ENCODE measurements at places on chromosomes 2 and 18.

DNA sequence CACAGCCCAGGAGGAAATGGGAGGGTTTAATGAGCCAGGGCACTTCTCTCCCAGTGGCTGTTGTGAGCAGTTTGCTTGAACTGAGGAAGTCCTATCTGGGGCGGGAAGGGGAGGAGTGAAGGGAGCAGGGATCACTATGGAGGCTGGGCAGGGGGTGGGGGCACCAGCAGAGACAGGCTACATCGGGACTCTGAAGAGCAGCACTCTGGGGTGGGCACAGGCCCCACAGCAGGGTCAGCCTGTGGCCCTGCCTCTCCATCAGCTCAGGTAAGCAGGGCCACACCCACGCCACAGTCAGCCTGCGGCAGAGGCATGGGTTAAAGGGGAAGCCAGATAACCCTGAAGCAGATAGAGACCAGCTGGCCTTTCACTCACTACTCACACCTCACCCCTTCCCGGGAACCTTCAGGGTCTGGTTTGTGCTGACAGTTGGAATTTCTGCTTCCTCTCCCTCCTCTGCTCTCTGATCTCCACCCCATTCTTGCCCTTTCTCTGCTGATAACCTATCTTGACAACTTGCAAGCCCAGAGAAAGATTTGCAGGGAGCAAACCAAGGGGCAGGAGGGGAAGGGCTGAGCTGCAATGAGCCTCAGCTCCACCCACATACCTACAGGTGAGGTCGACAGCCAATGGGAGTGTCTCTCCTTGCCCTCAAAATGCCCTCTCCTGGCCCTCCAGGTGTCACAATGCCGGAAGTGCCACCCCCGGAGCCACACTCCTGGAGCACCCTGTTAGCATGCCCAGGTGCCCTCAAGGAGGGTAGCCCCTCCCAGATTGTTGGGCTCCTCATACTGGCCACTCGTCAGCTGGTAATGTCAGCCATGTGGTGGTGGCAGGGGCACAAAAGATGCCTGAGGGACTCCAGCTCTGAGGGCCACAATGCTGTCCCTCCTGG is 3.7 kb downstream of the SIGLEC15 start:
- peak; percentile 30 for DNase-seq

- DNase-seq = no peak
Measured at GRCh38 chr18:79899609-79900445, 51.6 kb downstream of the SLC66A2 start.

DNA sequence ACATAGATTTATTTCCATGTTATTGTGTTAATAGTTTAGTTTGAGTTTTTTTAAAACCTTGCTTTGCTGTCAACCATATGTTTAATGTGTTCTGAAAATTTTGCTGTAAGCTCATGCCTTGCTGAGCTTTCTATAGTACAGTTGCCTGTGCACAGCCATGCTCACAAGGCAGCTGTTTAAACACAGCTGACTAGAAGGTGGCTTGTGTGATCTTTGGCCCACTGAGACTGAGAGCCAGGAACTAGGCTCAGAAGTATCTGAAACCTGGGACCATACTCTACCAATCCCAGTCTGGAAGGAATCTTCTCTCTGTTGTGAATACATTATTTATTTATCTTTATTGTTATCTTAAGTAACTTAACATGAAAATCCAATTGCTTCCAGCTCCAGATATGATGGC is 350.5 kb downstream of the KIAA1328 start:
- no peak for DNase-seq

DNA sequence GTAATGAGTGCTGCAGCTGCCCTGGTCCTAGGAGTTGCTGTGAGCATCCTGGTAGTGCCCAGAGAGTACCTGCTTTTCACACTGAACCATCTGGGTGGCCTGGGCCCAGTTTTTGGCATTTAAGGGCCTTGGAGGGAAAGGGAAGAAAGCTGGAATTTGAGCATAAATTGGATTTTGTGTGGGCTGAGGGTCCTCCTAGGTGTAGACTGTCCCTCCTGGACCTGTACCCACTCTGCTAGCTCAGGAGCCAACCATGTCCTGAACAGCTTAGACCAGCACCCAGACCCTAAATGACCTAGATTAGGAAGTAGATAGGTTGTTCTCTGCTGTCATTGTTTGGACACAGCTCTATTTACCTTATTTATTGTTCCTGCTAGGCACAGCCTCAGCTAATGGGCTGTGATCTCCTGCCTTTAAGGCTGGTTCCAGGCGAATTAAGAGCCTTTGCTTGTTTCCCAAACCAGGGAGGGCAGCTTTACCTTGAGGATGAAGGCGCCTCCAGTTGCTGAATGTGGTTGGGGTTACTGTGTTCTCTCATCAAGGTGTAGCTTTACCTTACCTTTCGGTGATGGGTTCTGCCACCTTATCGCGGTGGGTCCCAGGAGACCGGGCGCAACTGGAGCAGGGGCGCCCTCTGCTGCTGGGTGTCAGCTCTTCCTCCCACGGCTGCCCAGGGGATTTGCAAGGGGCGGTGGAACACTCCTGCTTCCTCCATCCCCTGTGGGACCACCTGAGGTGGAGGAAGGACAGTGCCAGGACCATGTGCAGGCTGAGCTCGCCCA is 34.4 kb downstream of the ITGA6 start:
- DNase-seq = peak; percentile 25

DNA sequence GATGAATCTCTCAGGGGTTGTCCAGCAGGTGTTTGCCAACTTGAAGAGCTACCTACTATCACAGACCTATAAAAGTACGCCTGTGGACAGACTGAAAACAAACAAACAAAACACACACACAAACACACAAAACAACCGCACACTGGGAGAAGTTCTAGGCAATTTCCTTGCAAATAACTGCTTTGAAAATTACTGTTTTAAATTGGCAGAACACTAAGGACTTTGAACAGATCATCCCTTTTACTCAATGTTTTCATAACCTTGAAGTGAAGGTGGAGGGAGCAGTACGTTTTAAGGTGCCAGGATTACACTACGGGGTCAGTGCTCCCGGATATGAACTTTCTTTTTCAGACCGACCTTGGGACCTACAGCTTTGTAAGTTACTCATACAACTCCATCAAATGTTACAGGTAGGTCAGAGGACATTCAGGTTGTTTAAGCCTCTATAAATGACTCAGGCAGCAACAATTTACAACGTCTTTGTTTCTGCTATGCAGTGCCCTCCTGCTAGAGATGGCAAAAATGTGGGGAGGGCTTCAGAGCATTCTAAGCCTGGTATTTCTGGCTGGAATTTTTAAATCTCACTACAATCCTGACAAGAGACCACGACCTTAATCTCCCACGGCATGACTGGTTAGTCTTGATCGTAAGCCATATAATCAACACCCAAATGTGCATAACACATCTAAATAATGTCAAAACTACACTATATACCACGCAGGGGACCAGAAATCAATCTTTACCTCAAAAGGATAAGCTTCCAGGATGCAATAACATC is 1.4 kb upstream of the SLC20A1 start:
- no peak for DNase-seq

DNA sequence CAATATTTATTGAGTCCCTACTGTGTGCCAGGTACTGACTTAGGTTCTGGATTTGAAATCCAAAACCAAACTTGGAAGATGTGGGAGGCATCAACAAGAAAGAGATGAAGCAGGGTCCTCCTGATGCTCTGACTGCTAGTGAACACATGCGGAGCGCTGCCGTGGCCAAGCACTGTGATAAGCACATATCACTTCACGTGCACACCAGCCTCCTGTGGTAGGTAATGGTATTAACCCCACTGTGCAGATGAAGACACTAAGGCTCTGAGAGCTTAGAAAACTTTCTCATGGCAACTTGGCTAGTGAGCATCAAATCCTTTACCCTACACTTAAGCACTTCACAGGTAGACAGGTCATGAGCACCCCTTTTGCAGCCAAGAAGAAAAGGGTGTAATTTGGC is 216.1 kb downstream of the HAUS1 start:
- DNase-seq = peak; percentile 4

DNA sequence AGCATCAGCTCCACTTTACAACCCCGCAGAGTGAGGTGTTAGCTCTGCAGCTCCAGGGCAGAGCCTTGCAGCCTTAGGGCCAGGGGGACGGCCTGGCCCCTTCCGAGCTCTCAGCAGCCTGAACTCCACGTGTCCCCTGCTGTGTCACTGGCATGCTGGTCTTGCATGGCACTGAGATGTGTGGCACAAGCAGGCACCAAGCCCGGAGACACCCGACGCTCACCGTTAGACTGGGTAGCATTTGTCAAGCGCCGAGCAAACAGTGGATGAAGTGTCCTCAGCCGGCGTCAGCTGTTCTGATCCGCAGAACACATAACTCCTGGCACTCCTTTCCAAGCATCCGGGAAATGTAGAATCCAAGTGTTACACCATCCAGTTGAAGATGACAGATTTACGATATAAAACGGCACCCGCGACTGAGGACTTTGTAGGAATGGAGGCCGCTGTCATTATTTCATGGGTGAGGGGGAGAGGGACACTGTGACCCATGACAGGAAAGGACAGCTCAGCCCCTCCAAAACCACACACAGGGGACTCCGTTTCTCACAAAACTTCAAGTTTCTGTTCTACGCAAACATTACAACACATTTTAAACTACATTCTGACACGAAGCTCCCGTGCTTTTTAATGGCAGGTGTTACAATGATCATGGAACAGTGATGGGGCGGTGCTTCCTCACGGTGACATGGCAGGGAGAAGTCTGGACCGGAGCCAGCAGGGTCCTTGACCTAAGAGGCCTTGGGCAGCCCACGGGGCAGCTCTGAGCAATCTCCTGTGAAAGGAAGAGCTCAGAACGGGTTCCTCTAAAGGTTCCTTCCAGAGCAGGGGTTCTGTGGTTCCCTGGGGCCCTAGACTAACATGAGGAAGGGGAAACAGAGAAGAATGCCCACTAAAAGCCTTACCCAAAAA is 89.4 kb downstream of the HDAC4 start:
- DNase-seq = no peak

GRCh38 chr18:69161383-69162028 is 239.2 kb upstream of the DOK6 start:
- DNase-seq = peak; percentile 80

GRCh38 chr18:49788327-49788898 is 24.9 kb downstream of the ACAA2 start:
- DNase-seq = no peak

GRCh38 chr2:126370201-126370600 is 285.8 kb upstream of the GYPC start:
- peak; percentile 63 for DNase-seq

DNA sequence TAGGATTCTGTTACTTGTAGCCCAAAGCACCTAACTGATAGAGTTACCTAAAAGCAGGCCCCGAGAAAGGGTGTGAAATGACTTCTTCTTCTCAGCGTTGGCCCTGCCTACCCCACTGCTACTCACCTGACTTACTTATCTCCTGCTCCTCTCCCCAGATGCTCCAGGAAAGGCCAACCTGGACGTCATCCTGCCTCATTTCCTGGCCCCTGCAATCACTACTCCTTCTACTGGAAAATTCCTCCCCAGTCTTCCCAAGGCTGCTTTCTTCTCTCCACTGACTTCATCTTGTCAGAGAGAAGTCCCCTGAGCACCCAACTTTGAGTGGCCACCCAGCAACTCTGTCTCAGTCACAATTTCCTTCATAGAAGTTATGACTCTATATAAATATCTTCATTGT is 63.4 kb upstream of the KLF7 start:
- no peak for DNase-seq

DNA sequence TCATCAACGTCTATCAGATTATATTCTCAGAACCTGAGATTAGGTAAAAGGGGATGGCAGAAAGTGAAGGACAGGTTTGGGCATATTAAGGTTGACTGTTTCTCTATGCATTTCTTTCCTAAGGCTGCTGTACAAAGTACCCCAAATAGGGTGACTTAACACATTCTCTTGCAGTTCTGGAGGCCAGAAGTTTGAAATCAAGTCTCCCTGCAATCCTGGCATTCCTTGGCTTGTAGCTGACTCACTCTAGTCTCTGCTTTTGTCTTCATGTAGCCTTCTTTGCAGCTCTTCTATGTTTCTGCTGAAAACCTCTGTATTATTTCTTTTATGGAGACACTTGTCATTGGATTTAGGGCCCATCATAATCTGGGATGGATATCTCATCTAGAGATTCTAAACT is 364.3 kb downstream of the PLCL1 start:
- no peak for DNase-seq

DNA sequence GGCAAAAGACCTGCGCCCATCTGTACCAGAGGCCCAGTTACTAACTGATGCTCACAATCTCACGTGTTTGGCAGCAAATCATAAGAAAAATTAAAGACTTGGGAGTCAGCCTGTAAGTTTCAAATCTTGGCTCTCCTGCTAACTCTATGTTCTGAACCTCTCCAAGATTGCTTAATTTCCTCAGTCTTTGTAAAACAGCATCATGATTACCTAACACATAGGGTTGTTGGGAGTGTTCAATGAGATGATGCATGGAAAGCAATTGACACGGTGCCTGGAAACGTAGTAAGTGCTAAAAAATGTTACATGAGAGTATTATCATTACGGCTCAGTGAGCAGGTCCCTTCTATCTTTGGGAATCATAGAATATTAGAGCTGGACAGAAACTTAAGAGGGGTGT is 497.6 kb upstream of the TCF4 start:
- peak; percentile 84 for DNase-seq

DNA sequence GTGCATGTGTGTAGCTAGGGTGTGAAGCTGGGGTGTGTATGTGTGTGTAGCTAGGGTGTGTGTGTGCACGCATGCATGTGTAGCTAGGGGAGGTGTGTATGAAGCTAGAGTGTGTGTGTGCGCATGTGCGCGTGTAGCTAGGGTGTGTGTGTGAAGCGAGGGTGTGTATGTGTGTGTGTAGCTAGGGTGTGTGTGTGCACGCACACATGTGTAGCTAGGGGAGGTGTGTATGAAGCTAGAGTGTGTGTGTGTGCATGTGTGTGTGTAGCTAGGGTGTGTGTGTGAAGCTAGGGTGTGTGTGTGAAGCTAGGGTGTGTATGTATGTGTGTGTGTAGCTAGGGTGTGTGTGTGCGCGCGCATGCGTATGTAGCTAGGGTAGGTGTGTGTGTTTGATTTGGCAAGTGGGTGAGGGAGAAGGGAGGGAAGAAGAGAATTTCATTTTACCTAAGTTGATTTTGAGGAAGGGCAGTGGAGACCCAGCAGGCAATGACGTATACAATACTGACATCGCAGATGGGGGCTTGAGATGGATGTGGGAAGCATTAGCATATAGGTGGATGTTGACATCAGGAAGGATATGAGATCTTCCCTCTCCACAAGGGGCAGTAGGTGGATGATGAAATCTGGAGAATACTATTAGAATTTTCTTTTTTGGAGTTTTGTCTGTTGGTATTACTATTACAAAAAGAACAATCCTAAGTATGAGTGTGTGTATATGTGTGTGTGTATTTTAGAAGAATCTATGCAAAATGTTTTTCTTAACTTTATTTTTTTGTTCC is 70.7 kb downstream of the PRELID3A start:
- no peak for DNase-seq

DNA sequence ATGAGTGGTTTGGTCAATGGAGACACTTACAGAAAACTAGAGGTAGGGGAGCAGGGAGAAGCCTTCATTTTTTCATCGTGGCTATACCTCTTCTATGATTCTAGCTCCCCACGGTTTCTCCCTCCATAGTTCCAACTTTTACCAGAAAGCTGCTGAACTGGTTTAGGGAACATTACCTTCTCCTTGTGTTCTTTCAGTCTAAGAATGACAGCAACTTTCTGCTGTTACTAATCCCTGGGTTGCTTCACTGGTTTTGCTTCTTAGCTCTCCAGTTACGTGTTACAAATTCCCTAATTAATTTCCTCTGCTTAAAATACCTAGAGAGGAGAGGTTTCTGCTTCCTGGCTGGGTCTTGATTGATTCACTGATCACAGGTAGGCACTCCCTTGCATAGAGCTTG is 499.9 kb downstream of the SLC4A3 start:
- DNase-seq = no peak

GRCh38 chr2:203880557-203881125 is 13.1 kb downstream of the CTLA4 start:
- no peak for DNase-seq
